ENCODE measurements at places on chromosomes 1 and 21.
A peak's percentile ranks its signal among the peaks of the same experiment; 100 is the strongest.

DNA sequence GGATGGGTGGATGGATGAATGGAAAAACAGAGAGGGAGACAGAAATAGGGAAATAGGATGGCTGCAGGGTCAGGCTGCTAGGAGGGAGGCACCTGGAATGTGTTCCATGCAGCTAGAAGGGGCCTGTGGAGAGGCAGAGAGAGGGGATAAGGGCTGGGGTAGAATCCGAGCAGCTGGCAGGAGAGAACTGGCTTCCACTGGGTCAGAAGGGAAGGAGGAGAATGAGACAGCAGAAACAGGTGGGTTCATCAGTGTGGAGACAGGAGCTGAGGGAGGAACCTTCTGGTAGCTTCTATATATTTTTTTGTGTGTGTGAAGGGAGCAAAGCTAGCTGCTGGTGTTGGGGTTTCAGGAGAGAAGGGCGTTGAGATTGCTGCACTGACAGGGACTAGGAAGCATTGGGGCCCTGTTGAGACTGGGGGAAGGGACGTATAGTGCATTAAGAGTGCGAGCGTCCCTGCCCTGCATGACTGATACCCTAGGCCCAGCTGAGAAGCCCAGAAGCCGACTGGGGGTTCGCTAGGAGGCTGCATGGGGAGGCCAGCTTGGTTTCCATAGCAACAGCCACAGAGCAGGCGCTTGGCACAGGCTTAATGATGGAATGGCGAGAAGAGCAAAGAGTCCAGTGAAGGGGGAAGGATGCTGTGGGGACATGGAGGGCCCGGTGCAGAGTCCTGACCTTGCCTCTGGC, 14.8 kb upstream of the KIF21B start:
- no peak for DNase-seq

GRCh38 chr21:34958040-34958439, 91.1 kb downstream of the RUNX1 start:
- DNase-seq = no peak

GRCh38 chr1:204041803-204042505, 31.0 kb upstream of the SOX13 start:
- no peak for DNase-seq

DNA sequence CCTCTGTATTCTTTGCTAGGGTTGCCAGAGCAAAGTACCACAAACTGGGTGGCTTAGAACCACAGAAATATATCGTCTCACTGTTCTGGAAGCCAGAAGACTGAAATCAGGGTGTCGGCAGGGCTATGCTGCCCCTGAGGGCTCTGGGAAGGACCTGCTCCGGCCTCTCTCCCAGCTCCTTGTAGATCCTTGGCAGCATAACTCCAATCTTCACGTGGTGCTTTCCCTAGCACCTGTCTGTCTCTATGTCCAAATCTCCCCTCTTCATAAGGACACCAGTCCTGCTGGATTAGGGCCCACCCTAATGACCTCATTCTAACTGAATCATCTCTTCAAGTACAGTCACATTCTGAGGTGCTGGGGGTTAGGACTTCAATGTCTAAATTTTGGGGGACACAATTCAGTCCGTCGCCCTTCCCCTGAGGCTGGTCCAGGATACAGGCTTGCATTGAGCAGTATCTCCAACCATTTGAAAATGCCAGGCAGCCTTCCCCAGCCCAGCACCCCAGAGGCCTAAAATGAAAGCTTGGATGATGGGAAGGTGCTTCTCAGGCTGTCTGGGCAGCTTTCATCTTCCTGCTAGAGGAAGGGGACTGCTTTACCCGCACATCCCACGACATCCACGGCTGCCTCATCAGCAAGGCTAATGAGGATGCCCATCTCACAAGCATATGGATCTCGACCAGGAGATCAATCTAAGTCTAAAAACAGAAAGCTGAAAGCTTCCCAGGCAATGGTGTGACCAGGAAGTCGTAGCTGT, 24.7 kb downstream of the TRIM67 start:
- DNase-seq = no peak

DNA sequence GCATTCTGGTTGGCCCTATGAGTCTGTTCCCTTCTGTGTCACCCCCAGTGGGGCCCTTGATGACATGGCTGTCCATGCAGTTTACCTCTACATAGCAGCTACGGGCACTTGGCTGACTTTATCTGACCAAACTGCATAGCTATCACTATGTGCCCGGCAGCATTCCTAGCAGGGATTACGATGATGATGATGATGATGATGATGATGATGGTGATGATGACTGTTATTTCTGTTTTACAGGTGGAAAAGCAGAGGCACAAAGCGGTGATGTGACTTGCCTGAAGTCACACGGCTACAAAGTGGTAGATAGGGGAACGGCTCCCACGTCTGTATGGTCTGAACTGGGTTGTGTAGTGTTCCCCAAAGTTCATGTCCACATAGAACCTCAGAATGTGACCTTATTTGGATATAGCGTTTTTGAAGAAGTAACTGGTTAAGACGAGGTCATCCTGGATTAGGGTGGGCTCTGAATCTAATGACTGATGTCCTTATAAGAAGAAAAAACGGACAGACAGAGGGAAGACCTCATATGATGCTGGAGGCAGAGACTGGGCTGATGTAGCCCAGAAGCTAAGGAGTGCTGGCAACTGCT, 57.6 kb downstream of the RUNX1 start:
- DNase-seq = no peak

DNA sequence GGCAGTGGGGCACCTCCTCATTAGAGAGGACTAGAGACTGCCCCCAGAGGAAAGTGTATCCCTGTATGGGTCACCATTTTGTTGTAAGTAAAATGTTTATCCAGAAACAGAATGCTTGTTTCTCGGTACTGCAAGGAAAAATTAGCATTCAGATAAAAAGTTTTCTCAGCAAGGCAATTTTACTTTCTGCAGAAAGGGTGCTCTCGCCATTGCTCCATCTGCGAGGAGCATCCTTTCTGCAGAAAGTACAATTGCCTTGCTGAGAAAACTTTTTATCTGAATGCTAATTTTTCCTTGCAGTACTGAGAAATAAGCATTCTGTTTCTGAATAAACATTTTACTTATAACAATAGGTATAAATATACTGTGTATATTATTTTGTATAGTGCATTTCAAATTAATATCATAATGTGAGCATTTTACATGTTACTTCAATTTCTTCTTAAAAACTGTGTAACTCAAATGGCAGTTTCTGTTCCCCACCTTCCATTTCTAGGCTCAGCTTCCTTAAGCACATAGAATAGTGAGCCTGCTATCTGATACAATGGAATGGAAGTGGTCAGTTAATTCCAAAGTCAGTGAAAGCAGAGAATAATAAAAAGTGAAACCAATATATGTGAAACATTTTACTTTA, 76.5 kb upstream of the DESI2 start:
- DNase-seq = no peak

DNA sequence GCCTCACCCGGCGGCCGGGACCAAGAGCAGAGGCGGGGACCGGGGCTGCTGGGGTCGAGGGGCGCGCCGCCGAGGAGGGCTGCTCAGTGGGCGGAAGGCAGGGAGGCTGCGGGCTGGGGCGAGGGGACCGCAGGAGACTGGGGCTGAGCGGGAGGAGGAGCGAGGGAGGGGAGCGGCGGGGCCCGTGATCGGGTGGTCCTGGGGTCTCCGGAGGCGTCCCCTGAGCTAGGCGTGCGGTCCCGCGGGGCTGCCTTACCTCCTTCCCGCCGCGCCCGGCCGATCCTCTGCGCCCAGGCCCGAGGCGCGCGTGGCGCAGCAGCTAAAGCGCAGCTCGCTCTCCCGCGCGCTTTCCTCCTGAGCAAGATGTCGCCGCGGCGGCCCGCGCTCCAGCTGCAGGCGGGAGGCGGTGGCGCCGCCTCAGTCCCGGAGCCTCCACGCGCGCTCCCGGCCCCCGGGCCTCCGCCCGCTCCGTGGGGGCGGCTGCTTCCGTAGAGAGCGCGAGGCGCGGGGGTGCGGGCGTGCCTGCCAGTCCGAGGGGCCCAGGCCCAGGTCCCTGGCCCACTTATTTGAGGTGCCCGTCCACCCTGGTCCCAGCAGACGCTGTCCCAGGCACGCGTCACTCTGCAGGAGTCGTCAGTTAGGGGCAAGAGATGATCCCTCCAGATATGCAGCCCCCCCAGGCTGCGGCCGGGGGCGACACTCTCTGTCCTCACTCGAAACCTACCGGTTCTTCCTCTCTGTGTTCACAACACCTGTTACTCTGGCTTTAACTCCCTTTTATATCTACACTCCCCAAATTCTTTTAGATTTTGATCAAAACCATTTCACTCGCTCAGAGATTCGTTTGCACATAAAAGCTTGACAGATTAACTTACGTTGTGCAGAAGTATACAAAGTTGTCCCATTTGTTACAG, at the start of gene CCSAP:
CCSAP (minus strand) TSS at position 392 of the 914 bp plus-strand sequence. CDS start 582 bp downstream, outside the sequence.
- DNase-seq = peak; percentile 53

GRCh38 chr1:1825217-1825616, 46.9 kb upstream of the NADK start:
- no peak for DNase-seq

DNA sequence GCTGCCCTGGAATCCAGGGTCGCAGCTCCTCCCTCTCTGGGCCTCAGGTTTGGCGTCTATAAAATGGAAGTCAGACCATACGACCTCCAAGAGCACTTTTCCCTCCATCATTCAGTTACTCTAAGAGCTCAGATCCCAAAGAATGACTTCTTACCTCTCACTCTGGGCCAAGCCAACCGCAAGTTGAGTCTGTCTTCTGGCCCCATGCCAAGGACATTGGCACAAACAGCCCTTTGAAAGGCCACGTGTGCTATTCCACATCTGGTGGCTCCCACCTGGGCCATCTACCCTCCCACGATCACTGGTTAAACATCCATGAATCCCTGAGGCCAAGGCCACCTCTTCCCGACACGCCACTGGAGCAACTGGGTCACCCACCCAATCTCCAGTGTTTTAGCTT, 12.4 kb downstream of the SLC2A7 start:
- no peak for DNase-seq

- no peak for DNase-seq
These were observed 82.0 kb downstream of the MAP3K7CL start for GRCh38 chr21:29212446-29212845.

DNA sequence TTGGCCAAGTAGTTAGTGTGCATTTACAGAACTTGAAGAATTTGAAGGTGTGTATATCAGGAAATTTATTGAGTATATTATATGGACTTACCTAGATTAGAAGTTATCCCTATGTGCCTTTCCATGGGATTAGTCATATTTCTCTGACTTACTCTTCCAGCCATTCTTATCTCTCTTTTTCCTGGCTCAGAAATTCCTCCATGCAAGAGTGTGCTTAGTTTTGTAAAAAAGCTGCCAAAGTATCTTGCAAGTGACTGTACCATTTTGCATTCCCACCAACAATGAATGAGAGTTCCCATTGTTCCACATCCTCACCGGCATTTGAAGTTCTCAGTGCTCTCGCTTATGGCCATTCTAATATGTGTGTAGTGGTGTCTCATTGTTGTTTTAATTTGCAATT, 82.2 kb upstream of the GUCA2B start:
- DNase-seq = no peak

DNA sequence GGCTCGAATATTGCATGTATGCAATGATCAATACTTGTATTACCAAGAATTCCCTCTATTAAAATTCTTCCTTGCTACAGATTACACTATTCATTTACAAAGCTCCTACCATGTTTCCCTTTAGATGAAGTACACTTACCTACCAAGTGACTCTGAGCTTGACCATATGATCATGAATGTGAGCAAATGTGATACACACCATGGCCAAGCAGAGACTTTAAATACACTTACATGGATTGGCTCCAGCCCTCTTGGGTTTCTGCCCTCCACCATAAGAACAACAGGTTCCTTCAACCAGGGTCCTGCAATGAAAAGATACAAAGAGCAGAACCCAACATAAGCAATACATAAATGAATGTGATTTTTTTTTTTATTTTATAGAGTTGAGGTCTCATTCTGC, 30.0 kb downstream of the LRRC52 start:
- DNase-seq = no peak

GRCh38 chr1:204659056-204659455, 26.5 kb downstream of the LRRN2 start:
- no peak for DNase-seq

GRCh38 chr1:83508485-83509151, 490.3 kb downstream of the TTLL7 start:
- DNase-seq = no peak

DNA sequence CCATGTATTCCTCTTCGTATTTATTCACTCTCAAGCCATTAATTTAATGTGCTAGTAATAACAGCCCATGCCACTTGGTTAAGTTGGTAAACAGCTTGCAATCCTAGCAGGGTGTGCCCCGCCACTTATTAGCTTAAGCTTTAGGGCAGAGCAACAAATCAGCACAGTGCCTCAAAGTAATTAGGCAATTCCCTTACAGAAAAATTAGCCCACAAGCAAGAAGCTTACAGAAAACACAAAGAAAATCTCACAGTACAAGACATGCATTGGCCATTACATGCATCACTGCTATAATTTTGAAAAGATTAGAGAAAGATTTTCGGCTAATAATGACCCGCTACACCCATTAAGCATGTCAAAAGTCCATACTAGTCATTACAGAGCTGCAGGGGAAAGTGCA, 47.6 kb downstream of the TGFB2 start:
- DNase-seq = no peak

Measured in dermis microvascular lymphatic vessel endothelial cell (primary cell).